ENCODE measurements at places on chromosomes 5 and 9.

- DNase-seq, result no peak
Measured at GRCh38 chr9:30628915-30629567, 1755.4 kb upstream of the ACO1 start.

GRCh38 chr5:102796009-102796408 is 40.9 kb downstream of the PAM start:
- no peak for DNase-seq

GRCh38 chr9:115764645-115765044 is 388.9 kb upstream of the PAPPA start:
- no peak for DNase-seq

- no peak for DNase-seq
Measured at GRCh38 chr5:124725040-124725434, 21.4 kb downstream of the ZNF608 start.

DNA sequence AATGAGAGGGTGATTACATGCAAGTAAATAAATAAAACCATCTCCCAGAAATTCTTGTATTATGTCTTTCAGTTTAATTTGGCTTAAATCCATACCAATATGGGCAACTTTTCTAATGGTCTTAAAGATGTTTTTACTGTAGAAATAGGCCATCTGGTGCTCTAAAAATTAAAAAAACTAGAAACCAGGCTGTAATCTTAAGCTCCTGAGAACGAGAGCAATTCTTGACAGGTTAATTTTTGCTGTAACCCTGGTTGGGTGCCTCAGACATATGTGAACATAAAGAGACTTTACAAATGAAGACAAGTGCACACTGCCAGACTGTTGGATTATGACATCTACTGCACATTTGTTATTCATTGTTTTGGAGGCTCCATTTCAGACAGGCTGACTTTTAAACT is 246.8 kb upstream of the DAB2 start:
- no peak for DNase-seq

DNA sequence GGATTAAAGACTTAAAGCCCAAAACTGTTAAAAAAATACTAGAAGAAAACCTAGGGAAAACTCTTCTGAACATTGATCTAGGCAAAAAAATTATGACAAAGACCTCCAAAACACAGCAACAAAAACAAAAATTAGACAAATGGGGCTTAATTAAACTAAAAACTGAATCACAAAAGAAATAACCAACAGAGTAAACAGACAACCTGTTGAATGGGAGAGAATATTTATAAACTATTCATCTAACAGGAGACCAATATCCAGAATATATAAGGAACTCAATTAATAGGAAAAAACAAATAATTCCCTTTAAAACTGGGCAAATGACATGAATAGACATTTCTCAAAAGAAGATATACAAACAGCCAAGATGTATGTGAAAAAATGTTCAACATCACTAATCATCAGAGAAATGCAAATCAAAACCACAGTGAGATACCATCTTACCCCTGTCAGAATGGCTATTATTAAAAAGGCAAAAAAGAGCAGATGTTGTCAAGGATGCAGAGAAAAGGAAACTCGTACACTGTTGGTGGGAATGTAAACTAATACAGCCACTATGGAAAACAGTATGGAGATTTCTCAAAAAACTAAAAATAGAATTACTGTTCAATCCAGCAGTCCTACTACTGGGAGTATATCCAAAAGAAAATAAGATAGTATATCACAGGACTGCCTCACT is 50.2 kb upstream of the TLX3 start:
- no peak for DNase-seq

- DNase-seq, result no peak
Measured at GRCh38 chr5:91851670-91852069, 468.6 kb upstream of the ARRDC3 start.

GRCh38 chr9:88953381-88954029 is 37.8 kb upstream of the S1PR3 start:
- no peak for DNase-seq

DNA sequence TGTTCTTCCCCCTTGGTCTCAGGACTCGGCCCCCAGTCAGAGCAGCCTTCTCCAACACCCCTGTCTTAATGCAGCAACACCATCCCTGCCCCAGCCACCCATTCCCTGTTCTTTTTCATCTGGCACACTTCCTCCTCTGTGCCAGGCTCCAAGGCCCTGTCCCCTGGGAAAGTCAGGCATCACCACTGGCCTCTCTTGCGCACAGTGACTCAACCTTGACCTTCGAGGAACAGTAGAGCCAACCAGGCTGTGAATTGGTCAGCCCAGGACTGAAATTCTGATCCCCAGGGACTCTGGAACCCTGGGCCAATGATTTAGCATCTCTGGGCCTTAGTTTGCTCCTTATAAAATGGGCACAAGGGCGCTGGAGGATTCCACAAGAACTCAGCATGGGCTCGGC is 10.5 kb upstream of the RALGDS start:
- DNase-seq, result no peak

DNA sequence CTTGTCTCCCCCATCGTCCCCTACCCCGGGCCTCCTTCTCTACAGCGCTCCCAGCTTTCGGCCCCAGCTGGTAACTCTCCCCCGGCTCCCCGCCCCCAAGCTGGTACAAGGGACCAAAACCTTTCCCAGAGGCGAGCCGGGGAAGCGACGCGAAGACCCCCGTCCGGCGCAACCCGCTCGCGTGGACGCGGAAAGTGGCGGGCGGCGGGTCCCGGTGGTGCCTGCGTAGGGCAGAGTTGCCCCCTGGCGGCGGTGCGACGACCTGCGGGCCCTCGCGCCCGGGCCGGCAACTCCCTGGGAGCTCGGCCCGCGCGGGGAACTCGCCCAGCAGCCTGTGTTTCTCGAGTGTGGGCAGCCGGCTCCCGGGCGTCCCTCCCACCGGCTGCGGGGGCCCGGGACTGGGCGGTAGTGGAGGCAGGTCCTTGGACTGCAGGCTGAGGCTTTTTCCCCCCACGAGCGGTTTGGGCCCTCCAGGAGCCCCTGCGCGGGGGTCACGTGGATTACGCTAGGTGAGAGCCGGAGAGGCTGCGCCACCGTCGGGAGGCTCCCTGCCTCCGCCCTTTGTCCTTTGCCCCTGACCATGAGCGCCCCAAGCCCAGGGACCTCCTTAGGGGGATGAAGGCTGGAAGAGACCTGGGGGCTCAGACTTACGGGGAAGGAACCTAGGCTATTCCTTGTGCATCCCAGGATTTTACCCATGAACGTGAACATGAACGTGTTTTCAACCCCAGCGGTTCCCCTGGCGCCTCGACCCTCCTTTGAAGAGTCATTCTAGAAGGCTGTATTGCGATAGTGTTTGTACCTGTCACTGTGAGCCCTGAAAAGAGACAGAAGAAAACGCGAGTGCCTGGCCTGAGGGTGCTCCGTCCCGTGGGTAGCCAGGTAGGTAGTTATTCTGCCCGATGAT is 2.9 kb upstream of the FOXD1 start:
- peak; percentile 28 for DNase-seq

Measured in activated CD4-positive, alpha-beta T cell treated with anti-CD3 and anti-CD28 coated beads, Interleukin-2, amount 50 U/mL, for 24 hours (primary cell).